ENCODE measurements at places on chromosomes 1 and 21. TPM values are rescaled to one million over a fixed set of nuclear protein-coding genes. Genes with fewer than 3 reads are reported as not detected.

GRCh38 chr1:151237678-151238466, 16.7 kb upstream of the PSMD4 start:
- no peak for DNase-seq

- no peak for DNase-seq
Observed at GRCh38 chr1:36055706-36056105, 28.2 kb upstream of the TEKT2 start.

- DNase-seq: no peak
Observed at GRCh38 chr1:164805399-164805798, 246.4 kb downstream of the PBX1 start.

- DNase-seq: no peak
Observed at GRCh38 chr1:55702064-55702463, 486.9 kb upstream of the USP24 start.

Gene EXTL1
- polyA plus RNA-seq: 1.5 TPM

Gene EXO1
- polyA plus RNA-seq: 14.7 TPM

Gene RNU1-2
- not detected for polyA plus RNA-seq

Data from renal cortex interstitium (tissue), 15 donors.